ENCODE measurements at places on chromosomes 12 and 14.

- DNase-seq: peak; percentile 44
These were observed 305.4 kb downstream of the PCNX1 start for GRCh38 chr14:71212683-71213107.

DNA sequence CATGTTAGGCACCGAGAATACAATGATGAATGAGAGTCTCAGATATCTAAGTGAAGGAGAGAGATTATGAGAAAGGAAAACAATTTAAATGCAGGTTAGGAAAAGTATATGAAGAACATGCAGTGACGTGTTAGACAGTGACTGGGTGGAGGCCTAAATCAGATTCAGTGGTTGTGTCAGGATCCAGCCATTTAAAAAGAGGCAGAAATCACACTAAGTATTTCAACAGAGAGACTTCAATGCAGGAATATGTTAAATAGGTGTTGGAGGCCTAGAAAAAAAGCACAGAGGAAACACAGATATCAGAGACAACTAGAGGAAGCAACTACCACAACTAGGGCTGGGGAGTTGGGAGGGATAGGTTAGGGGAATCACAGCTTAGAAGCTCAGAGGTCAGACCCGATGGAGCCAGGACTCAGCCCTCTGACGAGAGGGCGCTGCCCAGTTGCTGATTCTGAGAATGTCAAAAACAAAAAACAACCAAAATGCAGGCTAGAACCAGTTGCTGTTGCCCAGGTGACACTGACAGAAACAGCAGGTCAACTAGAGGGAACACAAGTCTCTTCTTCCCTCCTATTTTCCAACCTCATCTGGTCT lies 3.0 kb upstream of the GARIN2 start:
- no peak for DNase-seq

DNA sequence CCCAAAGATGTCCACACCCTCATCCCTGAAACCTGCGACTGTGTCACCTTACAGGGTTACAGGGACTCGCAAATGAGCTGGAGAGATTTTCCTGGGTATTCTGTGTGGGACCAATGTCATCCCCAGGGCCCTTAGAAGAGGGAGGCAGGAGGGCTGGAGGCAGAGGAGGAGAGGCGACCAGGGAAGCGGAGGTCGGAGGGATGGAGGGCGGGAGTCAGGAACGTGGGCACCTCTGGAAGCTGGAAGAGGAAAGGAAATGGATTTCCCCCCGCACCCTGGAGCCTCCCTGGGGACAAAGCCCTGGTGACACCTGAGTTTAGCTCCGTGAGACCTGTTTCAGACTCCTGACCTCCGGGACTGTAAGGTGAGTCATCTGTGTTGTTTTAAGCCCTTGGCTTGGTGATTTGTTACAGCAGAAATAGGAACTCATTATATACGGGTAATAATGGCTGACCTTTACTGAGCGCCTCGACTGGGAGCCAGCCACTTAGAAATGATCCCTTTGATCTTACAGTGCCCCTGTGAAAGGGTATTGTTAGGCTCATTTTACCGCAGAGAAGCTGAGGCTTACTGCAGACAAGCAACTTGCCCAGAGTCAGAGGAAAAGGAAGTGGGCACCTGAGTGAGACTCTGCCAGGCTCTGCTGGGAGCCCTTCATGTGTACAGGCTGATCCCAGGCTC lies 29.3 kb upstream of the FZD10 start:
- DNase-seq: no peak

- DNase-seq: no peak
These were observed 166.2 kb downstream of the PIK3C2G start for GRCh38 chr12:18427520-18427919.

DNA sequence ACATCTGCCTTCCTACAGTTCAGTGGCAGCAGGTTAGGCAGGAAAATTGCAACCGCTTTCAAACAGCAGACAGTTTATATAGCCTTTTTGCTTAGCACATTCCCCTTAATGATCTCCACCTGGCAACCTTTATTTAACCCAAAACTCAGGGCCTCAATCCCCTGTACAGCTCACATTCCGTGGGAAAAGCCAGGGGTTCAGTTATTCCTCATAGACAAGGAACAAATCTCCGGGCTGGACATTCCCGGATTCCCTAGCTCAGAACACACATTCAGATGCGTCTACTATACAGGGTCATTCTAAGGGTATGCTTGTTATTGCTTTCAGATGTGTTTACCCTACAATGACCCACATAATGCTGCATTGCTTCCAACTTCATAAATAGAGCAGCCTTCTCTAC lies 73.8 kb upstream of the DCN start:
- no peak for DNase-seq

GRCh38 chr12:20549108-20549719 lies 145.9 kb upstream of the SLCO1C1 start:
- DNase-seq: no peak

DNA sequence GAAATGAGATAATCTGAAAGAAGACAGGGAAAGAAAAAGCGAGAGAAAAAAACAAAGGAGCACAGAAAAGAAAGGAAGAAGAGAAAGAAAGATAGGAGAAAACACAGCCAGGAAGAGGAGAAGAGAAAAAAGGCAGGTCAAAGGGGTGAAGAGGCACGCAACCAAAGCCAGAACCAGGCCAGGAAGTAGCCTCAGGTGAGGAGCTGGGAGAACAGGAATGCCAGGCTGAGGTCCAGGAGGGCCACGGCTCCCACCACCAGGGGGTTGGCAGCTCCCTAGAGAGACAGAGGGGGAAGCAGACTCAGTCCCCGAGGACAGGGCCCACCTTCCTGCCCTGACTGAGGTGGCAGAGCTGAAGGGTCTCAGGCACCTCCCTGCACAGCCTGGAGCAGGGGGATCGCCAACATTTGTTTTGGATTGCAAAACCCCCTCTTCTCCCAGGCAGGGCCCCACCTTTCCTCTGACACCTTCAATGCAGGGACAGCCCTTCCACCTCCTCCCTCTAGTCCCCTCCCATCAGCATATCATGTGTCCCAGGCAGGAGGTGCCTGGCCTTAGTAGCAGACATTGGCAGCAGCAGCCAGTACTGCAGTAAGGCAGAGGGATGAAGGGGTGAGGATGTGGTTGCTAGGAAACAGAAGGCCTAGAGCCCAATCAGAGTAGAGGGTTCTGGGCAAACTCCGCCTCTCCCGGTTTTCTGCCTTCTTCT lies 2.0 kb upstream of the AP1G2 start:
- DNase-seq: peak; percentile 79

DNA sequence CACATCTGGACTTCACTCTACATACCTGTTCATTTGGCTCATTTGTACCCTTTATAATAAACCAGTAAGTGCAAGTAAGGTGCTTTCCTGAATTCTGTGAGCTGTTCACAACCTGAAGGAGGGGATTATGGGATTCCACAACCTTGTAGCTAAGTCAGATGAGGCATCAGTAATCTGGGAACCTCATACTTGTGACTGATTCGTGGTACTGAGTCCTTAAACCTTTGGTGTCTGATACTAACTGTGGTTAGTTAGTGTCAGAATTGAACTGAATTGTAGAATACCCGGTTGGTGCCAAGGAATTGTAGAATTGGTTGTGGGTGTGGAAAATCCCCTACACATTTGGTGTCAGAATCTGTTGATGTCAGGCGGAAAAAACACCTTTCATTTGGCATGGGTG lies 83.4 kb downstream of the TMX1 start:
- DNase-seq: no peak

DNA sequence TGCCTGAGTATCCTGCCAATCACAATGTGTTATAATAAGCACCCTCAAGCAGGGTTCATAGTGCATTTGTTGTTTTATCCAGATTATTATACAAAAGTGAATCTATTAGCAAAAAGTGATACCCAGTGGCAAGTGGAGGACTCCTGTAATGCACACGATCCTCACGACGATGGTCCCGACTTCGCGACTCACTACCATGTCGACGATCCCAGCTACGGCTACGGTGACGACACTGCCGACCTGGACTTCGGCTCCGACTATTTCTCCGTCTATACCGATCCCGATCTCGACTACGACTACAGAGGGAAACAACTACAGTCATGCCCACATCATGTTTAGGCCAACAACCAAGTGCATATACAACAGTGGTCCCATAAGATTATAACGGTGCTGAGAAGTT lies 12.9 kb downstream of the RBM23 start:
- no peak for DNase-seq

DNA sequence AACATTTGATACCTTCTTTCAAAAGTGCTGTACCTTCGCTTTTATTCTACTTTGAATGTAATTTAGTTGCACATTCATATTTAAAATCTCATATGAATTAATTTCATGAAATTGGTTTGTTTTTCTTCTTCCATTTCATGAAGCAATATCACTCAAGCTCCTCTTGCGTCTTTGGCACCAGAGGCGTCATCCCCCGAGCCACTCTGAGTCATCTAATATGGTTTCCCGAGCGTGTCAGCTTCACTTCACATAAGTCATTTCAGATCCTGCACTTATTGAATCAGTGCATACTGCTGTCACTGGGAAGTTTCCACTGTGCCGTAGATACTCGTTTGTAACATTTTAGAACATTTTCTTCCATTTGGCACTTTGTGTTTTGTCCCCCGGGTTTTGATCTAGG lies 105.6 kb downstream of the SLC25A47 start:
- no peak for DNase-seq

- no peak for DNase-seq
These were observed 21.3 kb upstream of the OASL start for GRCh38 chr12:121060149-121061001.

- no peak for DNase-seq
These were observed 344.2 kb downstream of the ATP23 start for GRCh38 chr12:58285551-58285950.

DNA sequence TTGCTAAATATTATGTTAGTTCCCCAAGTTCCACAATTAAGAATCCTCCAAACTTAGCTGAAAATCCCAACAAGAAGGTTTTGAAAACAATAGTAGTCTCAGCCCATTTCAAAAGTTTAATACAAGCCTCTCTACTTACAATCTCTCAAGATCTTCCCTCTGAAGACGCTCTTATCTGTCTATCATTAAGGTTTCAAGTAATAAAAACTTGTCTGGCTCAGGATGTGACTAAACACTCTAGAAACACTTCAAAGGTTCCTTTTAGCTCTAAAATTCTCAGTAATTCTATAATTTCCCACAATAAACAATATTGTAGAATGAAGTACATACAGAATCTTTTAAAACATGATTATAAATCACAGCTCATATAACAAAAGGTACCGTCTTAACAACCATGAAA lies 16.3 kb downstream of the YAF2 start:
- no peak for DNase-seq

DNA sequence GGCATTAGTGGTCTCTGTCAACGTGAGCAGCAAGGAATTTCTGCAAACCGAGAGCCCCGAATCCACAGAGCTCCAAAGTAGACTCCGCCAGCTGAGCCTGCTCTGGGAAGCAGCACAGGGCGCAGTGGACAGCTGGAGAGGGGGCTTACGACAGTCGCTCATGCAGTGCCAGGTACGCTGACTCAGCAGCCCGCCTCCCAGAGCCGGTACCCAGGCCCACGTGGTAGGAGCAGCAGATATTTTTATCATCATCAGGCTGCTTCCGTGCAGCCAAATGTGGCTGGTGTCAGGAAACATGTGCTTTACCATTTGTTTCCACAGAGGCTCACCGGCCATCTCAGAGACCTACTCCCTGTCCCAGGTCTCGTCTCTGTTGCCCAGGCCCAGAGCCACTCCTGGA lies 73.7 kb downstream of the ESR2 start:
- peak; percentile 73 for DNase-seq

DNA sequence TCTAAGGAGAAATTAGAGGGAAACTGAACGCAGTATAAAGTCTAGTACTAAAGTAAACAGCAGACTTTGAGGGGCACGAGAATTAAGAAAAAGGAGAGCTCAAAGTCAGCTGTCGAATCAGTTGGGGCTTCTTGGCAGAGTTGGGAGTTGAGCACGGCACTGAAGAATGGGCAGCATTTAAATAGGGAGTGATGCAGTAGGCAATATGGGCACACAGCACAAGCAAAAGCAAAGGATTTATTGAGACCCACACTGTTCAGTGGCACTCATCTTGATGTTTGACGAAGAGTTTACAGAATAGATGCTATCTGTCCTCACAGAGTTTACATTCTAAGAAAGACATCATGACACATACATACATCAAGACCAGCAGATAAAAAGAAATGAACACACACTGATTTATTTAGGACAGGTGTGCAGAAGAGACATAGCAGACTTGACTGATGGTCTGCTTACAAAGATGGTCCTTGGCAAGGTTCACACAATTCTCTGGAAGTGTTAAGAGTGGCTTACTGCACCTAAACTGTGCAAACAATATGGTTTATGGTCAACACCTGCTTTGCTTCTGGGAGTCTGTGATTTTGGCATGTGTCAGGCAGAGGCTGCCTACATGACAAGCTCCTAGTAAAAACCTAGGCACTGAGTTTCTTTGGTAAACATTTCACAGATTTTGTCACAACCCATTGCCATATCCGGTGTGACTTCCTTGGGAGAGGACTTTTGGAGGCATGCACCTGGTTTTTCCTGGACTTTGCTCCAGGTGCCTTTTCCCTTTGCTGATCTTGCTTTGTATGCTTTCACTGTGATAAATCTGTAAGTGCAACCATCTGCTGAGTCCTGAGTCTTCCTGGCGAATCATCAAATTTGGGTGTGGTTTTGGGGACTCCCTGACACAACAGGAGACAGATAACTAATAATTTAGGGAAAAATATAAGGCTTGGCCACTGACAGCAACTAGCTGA lies 26.3 kb downstream of the ALKBH1 start:
- no peak for DNase-seq

DNA sequence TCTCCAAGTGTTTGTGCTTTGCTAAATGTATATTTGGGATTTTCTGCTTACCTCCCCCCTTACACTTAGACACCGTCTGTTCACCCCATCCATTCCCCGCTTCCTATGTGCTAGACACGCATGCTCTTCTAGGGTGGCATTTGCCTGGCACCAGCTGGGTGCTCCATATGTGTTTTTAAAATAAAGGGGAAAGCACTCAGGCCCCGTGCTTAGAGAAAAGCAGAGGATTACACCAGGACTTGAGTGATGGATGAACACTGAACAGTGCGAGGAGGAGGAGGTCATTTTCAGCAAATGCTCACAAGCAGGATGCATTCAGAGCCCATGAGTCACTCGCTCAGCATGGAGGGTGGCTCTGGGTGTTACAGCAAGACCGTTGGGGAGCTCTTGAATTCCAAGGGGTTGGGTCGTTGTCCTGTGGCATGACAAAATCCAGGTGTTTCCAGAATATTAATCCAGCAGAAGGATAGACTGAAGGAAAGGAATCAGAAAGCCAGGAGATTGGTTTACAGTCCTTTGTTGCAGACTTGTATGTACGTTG lies 2.9 kb upstream of the BDKRB1 start:
- DNase-seq: no peak

All from occipital lobe (tissue), 3 donors.